Caco-2 (cell line): ENCODE measurements at places on chromosomes 2 and 18. TPM values are rescaled to one million over a fixed set of nuclear protein-coding genes. Genes with fewer than 3 reads are reported as not detected.

Gene SULT1C2
- total RNA-seq = 0.86 and 1.4 TPM in 2 replicates

Gene CFAP221
- total RNA-seq = 0.60 TPM in 1 of 2 replicates, not detected in the other

DNA sequence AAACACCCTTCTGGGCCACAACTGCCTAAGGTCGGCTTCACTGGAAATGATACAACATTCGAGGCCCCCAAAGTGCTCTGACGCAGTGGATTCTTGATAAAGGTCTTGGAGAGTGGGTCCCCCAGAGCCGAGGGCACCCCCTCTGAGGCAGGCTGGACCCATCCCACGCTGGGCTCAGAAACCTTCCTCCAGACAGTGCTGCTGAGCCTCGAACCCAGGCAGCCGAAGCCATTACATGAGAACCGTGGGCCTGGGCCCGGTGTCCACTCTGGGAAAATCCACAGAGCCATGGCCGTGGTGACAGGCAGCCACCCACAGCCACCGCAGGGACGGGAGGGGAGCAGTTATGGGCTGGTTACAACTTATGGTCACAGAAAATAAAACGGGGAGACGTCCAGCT is 81.4 kb upstream of the ID2 start:
- DNase-seq = no peak

- no peak for DNase-seq
These were observed 183.8 kb upstream of the ZC3H15 start for GRCh38 chr2:186302263-186302662.

GRCh38 chr2:112089375-112089774 is 34.3 kb downstream of the TMEM87B start:
- no peak for DNase-seq
